ENCODE measurements at places on chromosomes 1 and 21.

DNA sequence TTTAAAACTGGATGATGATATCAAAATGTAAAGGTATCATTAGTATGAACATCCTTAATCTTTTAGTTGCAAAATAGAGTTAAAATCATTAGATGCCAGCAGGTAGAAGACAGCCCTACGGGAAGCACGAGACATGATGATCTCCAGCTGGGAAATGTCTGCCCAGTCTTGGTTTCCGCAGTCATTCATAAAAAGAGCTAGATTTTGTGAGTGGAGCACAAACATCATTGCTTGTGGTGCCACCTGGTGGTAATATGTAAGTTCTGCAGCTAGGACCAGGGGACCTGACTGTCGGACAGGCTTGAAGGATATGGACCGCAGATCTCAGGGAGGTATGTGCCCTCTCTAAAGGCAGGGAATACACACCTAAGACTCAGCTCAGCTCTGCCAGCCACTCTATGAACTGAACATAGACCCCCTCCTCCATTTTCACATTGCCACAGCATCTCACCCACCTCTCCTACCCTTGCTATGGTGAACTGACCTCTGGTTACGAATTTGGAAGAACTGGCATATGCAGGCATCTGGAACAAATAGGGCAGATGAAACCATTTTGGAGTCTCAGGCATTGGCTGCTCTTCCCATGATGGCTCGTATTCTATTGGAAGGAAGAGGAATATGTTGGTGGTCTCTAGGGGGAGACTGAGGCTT lies 9.2 kb downstream of the FCMR start:
- peak; percentile 77 for DNase-seq

GRCh38 chr1:239999170-239999569 lies 92.5 kb upstream of the FMN2 start:
- DNase-seq: peak; percentile 79

DNA sequence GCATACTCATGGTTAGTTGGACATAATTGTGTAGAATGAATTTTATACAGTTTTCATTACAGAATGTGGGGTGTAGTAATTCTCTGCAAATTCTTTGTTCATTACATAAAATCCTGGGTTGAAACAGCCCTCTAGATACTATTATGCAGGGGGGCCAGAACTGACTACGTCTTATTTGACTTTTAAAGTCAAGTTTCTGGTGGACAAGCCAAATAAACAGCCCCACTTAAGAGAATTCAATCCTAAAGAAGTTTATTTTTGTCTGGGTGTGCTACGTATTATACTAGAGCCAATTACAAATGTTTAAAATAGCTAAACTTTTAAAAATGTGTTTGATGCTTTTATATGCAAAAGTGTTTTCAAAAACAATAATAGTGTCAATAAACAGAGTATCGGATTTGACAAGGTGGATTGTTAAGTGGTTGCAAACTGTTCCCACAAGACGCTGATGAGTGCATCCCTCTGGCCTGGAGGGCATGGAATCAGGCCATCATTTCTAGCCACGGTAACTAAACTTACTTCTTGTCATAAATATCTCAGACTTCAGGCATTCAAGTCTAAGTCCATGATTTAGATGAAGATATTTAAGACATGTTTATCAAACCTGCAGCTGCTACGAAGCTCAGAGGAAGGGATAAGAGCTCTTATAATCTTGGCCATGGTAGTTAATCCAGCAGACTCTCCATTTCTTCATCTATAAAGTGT lies 646.3 kb downstream of the KIF26B start:
- no peak for DNase-seq

- no peak for DNase-seq
These were observed 9.7 kb upstream of the PPIE start for GRCh38 chr1:39729030-39729429.

DNA sequence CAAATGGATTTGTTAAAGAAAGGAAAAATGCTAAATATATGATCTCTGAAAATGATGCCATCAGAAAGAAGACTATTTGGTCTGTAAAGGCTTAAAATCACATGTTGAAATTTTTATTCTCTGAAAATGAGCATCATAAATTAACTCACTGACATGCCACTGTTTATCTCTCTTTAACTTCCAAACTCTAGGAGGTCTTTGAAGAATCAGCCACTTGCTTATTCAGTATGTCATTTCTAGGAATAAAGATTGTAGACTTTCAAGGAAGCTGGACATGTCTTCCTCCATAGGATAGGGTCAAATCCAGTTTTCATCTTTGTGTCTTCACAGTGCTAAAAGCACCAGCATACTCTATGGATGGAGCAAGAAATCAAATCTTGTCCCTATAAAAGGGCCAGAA lies 147.6 kb downstream of the FMN2 start:
- no peak for DNase-seq

DNA sequence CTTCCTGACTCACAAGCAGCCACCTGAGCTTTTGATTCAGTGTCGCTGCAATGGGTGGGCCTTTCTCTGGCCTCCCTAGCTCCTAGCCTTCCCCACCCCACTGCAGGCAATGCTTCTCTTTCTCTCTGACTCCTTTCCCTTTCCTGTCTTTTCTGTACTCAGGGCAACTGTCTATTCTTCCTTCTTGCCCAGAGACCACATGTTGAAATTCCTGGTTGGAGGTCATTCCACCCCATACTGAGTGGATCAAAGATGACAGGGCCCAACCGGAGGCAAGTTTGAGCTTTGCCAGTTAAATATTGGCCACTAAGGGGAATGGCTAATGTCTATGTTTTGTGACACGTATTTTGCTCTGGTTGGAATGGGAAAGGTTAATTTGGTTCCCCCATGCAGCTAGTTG lies 65.2 kb upstream of the ARID1A start:
- DNase-seq: no peak

- no peak for DNase-seq
These were observed at the start of gene S100A6 for GRCh38 chr1:153535242-153536011. S100A6 (minus strand) TSS chr1:153535991; CDS start chr1:153535339, 652 bp downstream.

GRCh38 chr1:76410499-76410898 lies 336.0 kb downstream of the ST6GALNAC3 start:
- no peak for DNase-seq

DNA sequence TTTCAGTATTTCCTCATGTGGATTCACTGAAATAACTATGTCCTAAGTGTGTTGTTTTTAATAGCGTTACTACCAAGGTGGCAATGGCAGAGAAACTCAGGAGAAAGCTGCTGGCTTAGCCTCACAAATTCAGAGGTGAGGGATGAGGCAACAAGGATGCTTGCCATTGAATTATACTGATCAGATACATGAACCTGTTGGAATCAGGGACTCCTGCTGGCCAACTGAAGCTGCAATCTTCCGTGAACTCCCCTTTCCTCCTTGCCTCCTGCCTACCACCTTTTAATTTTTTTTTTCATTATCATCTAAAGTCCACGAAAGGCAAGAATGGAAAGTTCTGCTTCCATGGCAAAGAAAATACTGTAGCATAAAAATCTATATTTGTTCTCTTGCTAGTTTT lies 254.7 kb downstream of the NFIA start:
- DNase-seq: no peak

DNA sequence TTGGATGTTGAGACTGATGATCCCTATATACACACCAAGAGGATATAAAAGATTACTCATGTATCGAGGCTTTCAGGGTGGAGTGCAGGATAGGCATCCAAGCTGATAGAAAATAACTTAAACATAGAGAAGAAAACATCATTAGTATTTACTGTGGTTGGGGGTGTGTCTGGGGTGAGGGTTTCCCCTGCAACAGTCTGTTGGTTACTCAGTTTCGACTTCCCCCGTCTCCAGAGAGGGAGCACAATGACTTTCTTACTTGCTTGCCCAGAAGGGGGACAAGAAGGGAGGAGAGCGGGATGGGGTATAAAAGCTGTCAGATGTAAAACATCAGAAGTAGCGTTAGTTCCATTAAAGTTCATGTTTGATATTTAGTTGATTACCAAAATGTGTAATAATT lies 717.4 kb upstream of the ZP4 start:
- DNase-seq: no peak

GRCh38 chr1:206841609-206842323 lies 23.7 kb upstream of the IL20 start:
- no peak for DNase-seq

DNA sequence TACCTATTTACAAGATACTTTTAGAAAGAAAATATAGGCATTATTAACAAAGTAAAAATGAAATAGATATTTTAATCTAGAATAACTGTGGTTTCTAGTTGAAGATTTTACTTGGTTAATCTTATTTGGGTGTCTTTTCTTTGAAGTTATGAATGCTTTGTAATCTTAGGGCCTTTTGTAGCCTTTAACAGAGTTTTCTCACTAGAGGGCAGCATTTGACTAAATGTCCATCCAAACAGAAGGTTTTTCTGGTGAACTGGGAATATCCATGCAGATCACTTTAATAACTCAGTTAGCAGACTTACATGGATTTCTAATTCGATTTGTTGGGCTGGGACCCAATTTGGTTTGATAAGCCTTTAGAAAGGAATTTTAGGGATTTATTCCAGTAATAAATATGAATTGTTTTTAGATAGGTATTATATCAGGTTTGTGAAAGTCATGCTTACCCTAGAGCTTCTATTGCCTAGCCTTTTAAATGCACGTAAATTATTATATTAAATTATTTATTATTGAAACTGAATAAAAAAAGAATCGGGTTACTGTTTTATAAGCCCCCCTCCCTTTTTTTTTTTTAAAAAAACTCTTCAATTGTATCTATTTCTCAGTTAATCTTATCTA lies 119.7 kb downstream of the ZNF326 start:
- peak; percentile 26 for DNase-seq

DNA sequence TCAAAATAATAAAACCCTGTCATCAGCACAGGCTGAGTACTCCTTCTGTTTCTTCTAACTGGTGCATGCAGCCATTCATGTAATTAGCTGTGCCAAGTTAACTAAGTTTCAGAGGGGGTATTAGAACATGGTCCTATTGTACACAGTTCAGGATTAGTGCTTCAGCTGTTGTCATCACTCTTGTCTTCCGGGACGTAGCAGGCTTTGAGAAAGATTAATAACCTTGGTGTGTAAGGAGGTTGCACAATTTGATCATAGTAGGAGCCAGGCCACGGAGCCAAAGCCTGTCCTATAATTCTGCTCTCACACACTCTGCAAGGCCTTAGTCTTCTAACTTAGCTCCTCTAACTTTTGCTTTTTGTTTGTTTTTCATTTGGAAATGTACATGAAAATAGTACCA lies 44.7 kb downstream of the PTGFRN start:
- no peak for DNase-seq

- DNase-seq: no peak
These were observed 1004.2 kb downstream of the TTLL7 start for GRCh38 chr1:82994616-82995263.

DNA sequence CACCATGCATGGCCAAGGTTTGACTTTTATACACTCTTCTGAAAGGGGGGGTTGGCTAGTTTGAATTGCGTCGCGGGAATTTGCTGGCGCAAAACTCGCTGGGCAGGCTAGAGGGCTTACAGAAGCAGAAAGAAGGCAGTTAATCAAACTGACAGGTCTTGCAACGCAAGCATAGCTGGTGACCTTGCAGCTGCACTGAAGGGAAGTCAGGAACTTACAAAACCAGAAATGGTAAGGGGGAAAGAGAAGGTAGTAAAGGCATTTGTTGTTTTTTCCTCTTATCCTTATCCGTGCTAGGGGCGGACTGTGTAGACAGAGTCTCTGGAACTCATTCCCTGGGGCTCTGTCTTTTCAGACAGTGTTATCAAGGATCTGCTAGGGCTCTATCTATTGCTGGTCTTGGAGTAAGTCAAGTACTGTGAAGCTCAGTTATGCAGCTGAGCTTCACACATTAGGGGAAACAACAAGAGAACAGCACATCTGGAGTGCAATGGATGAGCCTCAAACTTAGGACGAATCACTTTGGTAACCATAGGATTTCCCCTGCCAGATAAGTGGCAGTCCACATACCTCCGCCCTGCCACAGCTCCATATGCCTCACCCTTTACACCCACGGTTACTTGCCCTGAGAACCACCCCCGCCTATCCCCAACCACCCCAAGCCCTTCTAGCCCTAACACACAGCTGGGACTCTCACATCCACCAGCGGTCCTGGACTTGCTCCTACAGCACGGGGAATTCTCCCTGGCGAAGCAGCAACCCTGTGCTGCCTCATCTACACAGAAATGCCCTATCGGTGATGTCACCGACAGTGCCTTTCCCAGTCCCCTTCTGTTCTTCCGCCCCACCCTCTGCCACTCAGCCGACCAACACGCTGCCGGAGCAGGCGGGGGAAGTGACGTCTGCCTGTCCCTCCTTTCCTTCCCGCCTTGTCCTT lies 251.4 kb downstream of the FAM72C start:
- DNase-seq: no peak

Data from NCI-H1417 (cell line).